ENCODE measurements at places on chromosomes 6 and 20.
A peak's percentile ranks its signal among the peaks of the same experiment; 100 is the strongest.

- no peak for DNase-seq
Observed at GRCh38 chr20:37142708-37143107, 36.4 kb upstream of the RPN2 start.

DNA sequence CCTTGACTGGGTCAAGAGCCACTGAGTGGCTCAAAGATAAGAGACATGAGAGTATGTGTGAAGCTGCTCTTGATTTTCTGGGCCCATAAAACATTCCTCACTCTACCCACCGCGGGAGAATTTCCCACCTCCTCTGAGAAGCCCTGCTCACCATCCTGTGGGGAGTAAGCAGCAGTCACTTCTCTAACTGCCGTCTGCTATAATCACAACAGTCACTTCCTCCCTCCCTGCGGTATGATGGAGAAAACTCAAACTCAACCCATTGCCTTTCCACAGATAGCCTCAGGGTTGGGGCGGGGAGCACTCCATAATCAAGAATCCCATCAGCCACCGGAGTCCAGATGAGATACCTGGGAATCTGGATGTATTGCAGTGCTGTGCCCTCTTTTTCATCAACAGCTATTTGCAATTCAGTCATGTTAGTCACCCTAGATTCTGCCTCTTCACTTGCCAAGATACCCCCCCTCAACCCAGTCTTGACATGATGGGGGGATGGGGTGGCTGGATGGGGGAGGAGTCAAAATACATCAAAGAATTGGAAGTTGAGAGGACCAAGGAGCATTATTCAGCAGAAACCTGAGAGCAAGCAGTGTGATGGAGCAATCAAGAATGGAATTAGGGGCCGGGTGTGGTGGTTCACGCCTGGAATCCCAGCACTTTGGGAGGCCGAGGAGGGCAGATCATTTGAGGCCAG lies 5.1 kb downstream of the MOCS1 start:
- no peak for DNase-seq

DNA sequence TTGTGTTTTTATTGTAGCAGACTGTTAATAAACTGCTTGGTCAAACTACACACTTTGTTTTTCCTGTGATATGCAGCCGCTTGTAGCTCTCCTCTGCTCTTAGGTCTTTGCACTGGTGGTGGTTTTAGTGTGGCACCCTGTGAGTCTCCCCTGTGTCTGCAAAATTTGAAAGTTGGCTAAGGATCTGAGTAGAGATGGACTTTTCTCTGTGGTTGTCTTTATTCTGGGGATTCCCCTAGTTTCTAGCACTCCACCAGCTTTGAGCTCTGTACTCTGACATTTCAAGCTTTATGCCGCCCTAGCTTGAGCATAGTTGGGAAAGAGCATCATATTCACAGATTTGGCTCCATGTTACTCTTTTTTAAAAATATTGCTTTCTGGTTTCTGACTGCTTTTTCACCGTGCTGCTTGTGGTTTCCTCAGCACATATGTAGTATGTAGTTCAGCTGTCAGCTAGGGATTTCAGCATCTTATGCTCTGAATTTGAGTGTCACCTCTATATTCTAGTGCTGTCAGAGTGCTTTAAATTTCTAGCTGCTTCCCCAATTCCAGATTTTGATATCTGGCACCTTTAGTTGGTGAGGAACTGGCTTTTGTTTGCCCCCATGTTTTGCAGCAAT lies 25.4 kb downstream of the CDYL start:
- DNase-seq: no peak

- DNase-seq: no peak
Observed at GRCh38 chr6:21115111-21115510, 478.4 kb upstream of the SOX4 start.

GRCh38 chr6:168195712-168196111 lies 116.7 kb upstream of the FRMD1 start:
- no peak for DNase-seq

DNA sequence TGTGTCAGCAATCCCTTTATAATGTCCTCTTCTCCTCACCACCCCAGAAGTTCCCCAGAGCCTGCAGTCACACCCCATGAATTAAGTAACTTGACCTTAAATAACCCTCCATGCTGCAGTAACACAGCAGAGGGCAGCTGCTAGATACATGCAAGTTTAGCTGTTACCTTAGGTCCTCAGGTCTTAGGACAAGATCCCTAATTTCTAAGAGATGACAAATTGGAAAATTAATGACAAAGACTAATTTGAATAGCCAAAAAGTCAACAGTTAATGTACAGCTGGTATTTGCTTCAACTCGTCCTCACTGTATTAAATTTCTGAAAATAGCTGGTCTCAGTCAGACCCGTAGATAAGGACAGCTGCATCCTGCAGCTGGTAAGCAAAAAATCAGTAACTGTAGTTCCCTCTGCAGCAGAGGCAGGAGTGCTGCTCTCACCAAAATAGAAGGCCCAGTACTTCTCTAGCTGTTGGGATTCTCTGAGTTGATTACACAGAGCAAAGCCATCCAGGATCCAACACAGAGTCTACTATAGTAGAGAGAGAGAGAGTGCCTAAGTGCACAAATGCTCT lies 62.4 kb downstream of the TNFRSF21 start:
- peak; percentile 23 for DNase-seq
